Stimulated activated CD4-positive, alpha-beta T cell treated with anti-CD3 and anti-CD28 coated beads, Interleukin-2, amount 100 ng/mL, for 4 hours (primary cell): ENCODE measurements at places on chromosomes 4 and X.

GRCh38 chr4:166777760-166778159, 456.5 kb downstream of the SPOCK3 start:
- no peak for DNase-seq

DNA sequence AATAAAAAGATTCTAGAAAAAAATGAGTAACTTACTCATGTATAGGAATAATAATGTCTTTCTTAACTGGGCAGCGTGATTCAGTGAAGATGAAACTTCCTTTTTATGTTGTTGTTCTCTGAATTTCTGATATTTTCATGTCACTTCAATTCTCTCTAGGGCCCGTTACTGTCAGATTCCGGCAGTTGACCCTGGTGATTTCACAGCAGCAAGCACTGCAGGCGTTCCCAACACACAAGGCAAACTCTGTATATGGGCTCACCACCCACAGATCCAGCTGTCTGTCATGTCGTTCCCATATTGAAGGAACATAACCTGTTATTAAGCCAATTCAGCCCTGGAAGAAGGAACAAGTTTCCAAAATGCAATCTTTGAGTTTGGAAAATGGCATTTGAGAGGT, 288.3 kb upstream of the GALNTL6 start:
- no peak for DNase-seq

- DNase-seq = no peak
Observed at GRCh38 chrX:15177316-15177715, 92.6 kb downstream of the ASB9 start.

- DNase-seq = no peak
Observed at GRCh38 chrX:109299091-109299490, 182.8 kb downstream of the GUCY2F start.

DNA sequence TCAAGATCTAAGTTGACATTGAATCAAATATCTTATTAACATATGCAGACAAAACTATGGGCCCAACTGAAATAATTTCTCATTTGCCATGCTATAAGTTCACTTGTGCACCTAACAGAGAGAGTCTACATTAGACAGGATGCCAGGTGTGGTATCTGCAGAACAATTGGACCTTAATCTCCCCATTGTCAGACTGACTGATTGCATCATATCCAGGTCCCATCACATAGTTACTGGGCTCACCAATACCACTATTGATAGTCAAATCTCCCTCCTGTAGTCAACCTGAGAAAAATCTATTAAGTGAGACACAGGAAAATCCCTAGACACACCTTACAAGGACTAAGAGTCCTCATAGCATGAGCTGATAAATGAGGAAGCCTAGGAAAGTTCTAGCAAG, 156.0 kb upstream of the FRG1 start:
- DNase-seq = no peak
